ENCODE measurements at places on chromosomes 3 and 15. TPM values are rescaled to one million over a fixed set of nuclear protein-coding genes. Genes with fewer than 3 reads are reported as not detected.

The ZNF106 gene
- total RNA-seq: 77.2 TPM

The CHL1 gene
- 0.20 TPM for total RNA-seq

The PP2D1 gene
- not detected for total RNA-seq

The COL6A5 gene
- total RNA-seq: not detected

The UQCC5 gene
- total RNA-seq: 7.4 TPM

The CKMT1B gene
- total RNA-seq: not detected

The THRB gene
- 5.9 TPM for total RNA-seq

The PRICKLE2 gene
- total RNA-seq: 32.0 TPM

The TUSC7 gene
- not detected for total RNA-seq

The CEMIP gene
- total RNA-seq: 1.4 TPM

The EDEM1 gene
- total RNA-seq: 34.6 TPM

The KNG1 gene
- not detected for total RNA-seq

The CFAP20DC gene
- total RNA-seq: 6.5 TPM
